ENCODE measurements at places on chromosomes 12 and 14. TPM values are rescaled to one million over a fixed set of nuclear protein-coding genes. Genes with fewer than 3 reads are reported as not detected.

DNA sequence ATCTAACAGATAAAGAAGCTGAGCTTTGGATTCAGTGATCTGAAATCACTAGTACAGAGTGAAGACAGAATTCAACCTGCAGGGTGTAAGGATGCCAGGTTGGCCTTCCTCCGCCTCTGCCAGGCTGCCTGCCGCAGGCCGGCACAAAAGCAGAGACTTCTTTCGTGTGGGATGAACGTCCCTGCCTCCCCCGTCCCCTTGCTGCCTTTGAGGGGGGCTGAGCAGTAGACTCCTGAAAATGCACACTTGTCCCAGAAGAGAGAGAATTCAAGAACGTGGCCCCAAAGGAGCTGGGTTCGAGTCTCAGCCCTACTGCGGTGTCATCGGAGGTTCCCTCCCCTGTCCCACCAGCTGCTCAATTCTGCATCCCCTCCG is 154.3 kb downstream of the BCL11B start:
- no peak for DNase-seq

- no peak for DNase-seq
These were observed 6.0 kb downstream of the ACVRL1 start for GRCh38 chr12:51913071-51914033.

DNA sequence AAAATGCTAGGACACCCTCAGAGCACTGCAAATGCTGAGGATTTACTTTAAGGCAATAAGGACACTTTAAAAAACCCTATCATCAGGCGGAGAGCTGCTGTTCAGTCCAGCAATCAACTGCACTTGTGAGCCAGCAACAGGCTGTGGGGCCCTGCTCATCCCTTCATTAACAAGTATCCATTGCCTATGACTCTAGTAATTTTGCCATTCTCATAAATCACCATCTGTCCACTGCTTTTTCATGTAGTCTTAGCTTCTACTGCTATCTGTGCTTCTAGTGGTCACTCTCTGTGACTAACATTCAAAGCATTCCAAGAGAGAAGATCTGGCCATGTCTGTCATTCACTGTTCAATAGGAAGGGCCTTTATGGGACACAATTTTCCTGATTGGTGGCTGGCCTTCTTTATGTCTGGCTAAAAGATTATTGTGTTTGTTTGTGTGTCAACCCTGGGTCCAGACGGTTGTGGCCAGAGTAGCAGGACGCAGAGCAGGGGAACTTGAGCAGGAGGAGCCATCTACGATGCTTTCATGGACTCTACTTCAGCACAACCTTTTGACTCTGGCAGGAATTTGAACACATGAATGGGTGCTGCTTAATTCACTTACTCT is 3.6 kb upstream of the KRAS start:
- DNase-seq, result no peak

GRCh38 chr14:81946834-81947798 is 413.5 kb upstream of the SEL1L start:
- no peak for DNase-seq

- DNase-seq, result no peak
These were observed 828.8 kb upstream of the SEL1L start for GRCh38 chr14:82362452-82362851.

PPP2R5C gene
- total RNA-seq, result 114 TPM

AKAP5 gene
- total RNA-seq, result 3.0 TPM

CLEC6A gene
- not detected for total RNA-seq

LIN7A gene
- total RNA-seq, result 10.4 TPM

C1S gene
- total RNA-seq, result 146 TPM

SIX6 gene
- total RNA-seq, result not detected

ACOT6 gene
- total RNA-seq, result under 0.01 TPM
